Fibroblast of skin of left biceps (primary cell): ENCODE measurements at places on chromosomes 3 and 15.

DNA sequence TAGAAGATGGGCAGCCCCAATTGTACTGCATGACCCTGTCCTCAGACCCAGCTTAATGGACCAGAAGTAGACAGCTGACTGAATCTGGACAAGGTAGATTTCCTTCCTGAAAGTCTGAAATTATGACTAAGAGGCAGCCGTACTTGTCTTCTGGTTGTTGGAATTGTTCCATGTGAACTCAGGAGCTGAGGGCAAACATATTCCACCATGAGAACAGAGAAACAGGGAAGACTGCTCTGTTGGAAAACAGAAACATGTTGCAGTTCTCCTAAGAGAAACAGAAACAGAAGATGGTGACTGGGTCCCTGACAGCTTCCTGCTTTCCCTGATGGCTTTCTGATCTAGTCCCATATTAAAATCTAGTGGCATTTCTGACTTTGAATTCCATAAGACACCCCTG, 24.1 kb downstream of the POPDC2 start:
- DNase-seq = no peak

DNA sequence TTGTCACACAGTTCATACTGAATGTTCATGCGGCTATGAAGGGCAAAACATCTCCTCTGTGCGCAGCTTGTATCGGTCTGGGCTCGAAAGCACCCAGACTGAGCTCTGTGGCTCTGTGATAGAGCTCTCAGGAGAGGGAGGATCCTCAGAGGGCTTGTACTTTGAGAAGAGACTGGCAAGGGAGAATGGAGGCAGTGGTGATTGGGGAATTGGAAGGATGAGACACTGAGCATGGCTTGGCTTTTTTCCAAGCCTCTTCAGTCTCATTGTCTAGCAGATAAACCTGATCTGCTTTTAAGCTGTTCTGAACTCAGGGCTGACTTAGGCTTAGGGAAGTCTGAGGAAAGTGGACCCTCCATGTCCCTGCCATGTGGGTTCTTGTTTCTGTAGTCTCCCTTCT, 43.0 kb downstream of the RAD54L2 start:
- DNase-seq = no peak

DNA sequence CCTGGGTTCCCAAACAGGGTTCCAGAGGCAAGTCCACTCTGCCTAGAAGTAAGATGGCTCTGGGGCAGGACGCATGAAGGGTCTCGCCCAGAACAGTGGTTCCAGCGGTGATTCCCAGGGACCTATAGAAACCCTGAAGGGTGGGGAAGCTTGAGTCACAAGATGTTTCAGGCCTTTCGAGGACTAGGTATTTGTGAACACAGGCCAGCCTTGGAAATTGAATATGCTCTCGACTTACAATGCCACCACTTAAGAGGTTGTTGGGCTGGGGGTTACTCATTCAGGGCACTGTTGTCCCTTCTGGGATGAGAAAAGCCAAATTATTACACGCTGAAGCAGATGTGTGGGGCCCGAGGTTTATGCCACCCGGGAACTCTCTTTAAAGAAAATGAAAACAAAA, 152.0 kb downstream of the TJP1 start:
- DNase-seq = no peak

DNA sequence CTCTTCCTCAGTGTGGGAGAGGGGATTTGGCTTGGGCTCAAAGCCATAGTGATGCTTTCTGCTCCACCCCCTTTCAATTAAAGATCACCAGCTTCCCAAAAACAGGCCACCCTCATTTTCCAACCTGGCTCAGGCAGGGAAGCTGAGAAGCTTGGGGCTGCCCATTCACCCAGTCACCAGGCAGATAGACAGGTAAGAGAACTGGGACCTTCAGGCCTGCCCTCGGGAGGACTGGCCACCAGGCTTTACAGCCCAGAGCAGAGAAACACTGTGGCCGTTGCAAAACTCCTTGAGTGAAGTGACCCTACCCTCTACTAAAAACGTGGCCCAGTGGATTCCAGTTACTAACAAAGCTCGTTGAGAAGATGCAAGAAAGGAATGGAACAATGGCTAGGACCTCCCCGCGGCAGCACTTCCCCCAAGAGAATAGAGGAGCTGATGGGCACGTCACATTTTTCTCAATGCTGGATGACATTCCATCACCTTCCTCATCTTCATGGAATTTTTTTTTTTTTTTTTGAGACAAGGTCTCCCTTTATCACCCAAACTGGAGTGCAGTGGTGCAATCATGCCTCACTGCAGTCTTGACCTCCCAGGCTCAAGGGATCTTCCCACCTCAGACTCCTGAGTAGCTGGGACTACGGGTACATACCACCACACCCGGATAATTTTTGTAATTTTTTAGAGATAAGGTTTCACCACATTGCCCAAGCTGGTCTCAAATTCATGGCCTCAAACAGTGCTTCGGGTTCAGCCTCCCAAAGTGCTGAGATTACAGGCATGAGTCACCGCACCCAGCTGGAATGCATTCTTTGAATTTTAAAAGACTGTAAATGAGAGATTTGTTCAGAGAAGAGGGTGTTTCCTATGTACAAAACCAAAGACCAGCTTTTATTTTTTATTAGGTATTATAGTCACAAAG, 37.9 kb downstream of the LIPC start:
- peak; percentile 95 for DNase-seq

DNA sequence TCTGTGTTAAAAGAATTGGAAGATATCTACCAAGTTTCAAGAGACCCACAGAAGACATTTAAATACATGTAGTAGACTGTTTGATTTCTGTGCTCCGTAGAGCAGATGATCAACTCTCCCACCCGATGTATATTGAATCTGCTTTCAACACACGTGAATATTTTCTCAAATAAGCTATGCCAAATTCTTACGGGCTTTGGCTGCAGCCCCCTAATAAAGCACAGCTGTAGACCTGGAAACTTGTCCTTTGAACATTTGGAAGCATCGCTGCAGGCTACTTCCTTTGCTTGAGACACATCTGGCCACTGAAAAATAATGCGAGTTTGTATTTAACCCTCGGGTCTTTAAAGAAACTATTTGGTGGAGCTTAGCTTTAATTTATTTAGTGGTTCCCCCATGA, 98.3 kb upstream of the SELENOK start:
- DNase-seq = no peak

DNA sequence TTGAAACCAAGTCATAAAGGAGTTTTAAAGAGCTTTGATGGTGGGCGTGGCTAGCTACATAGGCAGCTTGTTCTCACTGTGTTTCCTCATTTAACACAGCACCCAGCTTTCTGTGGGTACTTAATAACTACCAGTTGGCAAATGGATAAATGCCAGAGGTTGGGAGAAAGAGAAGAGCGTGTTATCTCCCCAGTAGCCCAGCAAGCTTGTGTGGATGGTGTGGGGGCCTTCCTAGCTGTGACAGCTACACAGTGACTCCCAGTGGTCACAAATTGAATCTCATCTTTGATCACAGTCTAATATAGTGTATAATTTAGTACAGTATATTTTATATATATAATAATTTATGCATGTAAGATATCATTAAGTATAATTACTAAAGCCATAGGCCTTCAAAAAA, 984.1 kb downstream of the EPHA3 start:
- no peak for DNase-seq

- no peak for DNase-seq
Measured at GRCh38 chr15:78938658-78939488, 6.0 kb downstream of the CTSH start.

- DNase-seq = no peak
Measured at GRCh38 chr3:172882563-172882962, 132.0 kb downstream of the ECT2 start.

- peak; percentile 18 for DNase-seq
Measured at GRCh38 chr3:18153571-18154173, 271.5 kb downstream of the SATB1 start.

DNA sequence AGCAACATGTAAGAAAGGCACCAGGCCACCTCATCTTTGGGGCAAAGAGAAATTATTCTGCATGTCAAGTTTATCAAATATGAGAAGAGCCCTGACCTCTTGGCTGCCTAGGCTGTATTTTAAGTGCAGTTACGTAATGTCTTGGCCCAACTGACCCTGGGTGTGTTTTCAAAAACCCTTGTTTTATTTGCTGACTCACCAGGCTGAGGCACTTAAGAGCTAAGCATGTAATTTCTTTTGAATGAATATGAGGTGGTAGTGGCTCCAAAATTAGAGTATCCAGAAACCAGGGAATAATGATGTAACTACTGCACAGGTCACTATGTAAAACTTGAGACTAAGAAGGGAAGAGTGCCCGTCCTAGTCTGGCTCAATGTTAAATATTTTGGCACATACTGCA, 24.3 kb downstream of the PGPEP1L start:
- DNase-seq = peak; percentile 15

DNA sequence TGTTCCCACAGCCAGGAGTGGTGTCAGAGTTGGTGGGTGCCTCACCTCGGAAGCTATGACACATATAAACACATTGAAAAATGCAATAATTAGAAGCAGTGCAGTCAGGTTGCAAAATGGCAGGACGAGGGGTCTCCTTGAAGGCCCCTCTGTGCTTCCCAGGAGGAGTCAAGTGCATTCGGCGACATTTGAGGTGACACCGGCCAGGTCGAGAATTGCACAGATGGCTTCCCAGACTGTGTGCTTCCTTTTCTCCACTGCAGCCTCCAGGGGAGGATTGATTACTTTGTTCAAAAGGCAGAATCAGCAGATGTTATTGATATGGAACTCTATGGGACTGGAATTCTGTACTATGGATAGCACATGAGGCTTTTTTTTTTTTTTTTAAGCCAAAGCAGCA, 163.2 kb downstream of the MINAR1 start:
- no peak for DNase-seq
